ENCODE measurements at places on chromosomes 5 and 9.

DNA sequence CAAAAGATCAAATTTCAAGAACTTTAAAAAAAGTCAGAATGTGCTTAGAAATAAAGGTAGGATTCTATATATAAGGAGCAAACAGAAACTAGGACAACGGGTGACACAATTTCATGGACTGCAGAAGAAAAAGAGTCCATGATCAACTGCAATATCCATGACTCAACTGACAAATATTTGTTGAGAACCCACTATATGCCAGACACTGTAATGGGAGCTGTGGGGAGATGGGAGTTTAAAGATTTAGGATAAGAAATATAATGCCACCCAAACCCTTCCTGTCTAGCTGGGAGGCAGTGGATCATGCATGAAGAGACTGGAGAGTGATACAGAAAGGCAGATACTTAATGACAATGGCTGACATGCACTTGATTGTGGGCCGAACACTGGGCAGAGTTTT is 27.6 kb upstream of the CCDC112 start:
- no peak for DNase-seq

DNA sequence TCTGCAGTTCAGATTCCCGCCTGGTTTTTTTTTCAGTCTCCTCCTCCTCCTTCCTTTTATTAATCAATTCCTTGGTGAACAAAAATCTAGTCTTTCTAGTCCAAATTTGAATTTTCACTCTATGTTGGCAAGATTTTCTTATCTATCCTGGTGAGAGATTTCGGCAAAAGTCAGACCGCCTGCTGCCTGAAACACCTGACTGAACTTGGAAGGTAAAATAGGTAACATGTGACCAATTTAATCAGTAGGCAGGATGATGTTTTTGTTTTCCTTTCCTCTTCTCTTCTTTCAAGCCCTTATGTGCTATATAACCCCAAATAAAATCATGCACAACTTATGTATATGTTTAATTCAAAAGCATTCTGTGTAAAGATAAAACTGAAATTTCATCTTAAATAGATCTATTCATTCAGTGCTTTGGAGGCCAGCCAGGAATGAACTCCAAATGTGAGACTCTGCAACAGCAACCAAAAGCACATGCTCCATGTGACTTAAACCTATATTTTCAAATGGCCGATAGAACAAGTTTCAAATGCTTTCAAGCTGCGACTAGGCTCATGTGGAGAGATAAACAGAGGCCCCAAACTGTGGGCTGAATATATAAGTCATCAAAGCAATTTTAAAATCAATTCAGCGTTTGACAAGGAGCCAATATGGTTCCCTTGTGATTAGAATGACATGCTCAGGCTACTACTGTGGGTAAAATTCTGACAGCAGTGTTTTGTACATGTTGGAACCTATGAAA is 100.4 kb upstream of the SEMA6A start:
- no peak for DNase-seq

GRCh38 chr5:59346514-59346913 is 547.0 kb downstream of the PDE4D start:
- no peak for DNase-seq

GRCh38 chr5:179139936-179140235 is 79.7 kb downstream of the ZNF354C start:
- DNase-seq: no peak

DNA sequence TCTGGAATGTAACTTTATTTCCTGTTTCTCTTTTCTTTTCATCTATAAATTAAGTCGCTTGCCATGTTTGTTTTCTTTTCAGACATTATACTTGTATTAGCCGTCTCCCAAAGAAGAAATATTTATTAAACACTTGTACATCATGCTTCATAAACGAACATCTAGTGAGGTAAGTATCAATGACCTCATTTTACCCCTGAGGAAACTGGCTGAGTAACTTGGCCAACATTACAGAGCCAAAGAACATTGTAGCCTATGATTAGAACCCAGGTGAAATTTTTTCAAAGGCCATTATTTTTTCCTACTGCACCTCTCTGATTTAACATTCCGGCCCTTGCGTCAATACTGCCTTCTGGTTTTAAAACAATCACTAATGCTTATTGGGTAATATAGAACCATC is 4.2 kb downstream of the FREM1 start:
- DNase-seq: no peak

GRCh38 chr5:14145435-14146334 is 2.5 kb downstream of the TRIO start:
- no peak for DNase-seq

DNA sequence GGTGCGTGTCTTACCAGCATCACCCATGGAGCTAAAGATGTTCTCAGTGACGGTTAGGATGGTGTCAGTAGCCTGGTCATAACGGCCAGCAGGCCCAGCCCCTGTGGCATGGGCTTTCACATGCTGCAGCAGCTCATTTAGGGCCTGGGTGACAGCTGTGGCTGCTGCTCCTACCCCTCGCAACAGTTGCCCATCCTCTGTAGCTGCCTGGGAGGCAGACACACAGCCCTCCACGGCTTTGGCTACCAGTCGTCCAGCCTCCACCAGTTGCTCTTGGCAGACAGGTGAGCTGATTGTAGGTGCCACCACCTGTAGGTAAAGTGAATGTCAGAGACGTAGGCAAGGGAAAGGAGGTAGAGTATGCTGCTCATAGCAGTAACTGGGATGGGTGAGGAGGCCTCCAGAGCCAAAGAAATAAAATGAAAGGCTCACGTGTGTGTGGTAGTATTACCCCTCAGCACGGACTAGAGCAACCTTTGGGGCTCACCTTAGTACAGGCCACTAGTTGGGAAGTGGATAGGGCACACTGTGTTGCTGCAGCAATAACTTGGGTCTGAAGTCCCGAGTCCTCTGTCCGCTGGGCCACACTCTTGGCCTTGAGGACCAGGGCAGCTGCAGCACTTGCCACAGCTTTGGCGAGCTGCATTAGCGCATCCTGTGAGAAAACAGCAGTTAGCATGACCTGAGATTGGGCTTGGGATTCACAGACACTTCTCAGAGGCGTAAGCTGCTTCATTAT is 14.7 kb downstream of the TLN1 start:
- no peak for DNase-seq

DNA sequence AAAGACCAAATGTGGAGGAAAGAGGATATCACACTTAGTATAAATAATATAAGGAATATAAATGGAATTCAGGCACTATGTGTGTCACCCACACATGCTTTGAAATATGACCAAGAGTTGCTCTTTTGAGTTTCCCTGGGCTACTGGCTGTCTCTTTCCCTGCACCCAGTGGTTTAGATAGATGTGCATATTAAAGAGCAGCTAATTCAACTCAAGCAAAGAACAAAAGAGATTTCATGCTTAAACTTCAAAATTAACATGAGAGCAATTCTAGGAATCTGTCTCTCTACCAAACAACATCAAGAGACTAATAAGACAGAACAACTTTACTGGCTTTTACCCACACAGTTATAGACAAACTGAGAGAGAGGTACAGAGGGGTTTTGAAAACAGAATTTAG is 38.0 kb upstream of the ITGA1 start:
- no peak for DNase-seq
